ENCODE measurements at places on chromosomes 4 and X.

DNA sequence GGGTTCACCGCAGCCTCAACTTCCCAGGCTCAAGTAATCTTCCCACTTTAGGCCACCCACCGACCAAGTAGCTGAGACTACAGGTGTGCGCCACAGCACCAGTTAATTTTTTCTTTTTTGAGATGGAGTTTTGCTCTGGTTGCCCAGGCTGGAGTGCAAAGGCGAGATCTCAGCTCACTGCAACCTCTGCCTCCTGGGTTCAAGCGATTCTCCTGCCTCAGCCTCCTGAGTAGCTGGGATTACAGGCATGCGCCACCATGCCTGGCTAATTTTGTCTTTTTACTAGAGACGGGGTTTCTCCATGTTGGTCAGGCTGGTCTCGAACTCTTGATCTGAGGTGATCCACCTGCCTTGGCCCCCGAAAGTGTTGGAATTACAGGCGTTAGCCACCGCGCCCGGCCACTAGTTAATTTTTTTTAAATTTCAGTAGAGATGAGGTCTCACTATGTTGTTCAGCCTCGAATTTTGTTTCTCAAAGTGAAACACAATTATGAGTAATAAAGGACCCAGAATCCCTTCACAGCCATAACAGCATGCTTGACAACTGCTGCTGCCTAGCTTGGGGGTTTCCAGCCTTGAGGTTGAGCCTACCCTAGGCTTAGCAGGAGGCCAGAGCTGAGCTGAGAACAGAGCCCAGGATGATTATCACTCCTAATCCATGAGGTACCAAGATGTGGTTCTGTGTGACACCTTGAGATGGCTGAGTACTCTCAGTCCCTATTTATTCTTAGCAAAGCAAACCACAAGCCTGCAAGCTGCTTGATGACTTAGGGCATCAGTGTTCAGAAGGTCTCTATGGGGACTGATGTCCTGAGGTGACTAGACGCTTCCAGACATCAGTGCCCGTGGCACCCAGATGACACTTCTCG, 41.6 kb upstream of the NKRF start:
- DNase-seq: no peak

GRCh38 chr4:159608436-159608835, 505.6 kb downstream of the RAPGEF2 start:
- DNase-seq: no peak

GRCh38 chrX:66015152-66015831, 24.6 kb downstream of the VSIG4 start:
- no peak for DNase-seq

DNA sequence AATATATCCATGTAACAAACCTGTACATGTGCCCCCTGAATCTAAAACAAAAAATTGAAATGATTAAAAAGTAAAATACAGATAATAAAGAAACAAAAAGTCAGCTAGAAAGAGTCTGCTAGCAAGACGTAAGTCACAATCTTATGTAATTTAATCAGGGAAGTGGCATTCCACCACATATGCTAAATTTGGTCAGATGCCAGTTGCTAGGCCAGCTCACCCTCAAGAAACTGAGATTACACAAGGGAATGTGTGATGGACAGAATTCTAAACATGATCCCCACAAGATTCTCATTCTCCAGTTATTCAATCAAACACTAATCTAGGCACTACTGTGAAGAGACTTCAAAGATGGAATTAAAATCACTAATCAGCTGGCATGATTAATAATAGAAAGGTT, 689.3 kb downstream of the CENPC start:
- DNase-seq: no peak

Measured in GM23338 (cell line).